ENCODE measurements at places on chromosomes 7 and 10.

GRCh38 chr10:114881901-114882300 lies 56.1 kb upstream of the TRUB1 start:
- no peak for DNase-seq

DNA sequence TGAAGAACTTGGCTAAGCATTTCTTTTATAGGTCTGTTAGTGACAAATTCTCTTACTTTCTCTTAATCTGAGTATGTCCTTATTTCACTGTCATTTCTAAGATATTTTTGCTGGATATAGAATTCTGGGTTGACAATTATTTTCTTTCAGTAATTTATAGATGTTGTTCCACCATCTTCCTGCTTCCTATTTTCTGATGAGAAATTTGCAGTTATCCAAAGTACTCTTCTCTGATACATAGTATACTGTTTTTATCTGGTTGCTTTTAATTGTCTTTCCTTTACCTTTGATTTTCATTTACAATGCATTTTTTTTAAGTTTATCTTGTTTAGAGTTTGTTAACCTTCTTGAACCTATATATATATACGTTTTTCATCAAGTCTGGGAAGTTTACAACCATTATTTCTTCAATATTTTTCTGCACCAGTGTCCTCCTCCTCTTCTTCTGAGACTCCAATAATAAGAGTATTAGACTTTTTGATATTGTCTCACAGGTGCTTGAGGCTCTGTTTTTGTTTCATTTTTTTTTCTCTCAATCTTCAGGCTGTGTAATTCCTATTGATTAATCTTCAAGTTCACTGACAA lies 101.6 kb upstream of the INSIG1 start:
- DNase-seq = no peak

DNA sequence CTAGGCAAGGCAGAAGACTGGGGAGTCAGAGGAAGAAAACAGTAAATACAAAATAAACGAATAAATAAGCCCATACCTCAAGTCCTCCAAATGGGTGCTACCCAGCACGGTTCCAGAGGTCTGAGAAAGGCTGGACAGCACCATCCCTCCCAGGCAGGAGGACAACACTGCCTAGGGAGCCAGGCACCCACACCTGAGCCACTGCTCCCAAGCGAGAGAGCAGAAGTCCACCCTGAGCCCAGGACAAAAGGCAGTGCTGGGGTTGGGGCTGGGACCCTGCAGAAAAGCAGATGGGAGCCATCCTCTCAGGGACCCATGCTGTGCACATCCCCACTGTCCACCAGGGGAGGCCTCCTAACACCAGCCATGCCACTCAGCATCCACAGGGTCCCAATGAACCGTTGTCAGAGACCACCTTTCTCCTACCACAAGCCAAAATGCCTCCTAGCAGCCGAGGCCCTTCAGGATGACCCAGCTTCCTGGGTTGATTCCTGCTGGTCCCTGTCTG lies 16.2 kb downstream of the GFRA1 start:
- DNase-seq = no peak

- peak; percentile 34 for DNase-seq
Observed at GRCh38 chr7:18357691-18358090, 137.9 kb upstream of the HDAC9 start.

- no peak for DNase-seq
Observed at GRCh38 chr10:110822712-110823311, 48.9 kb upstream of the PDCD4 start.

- peak; percentile 6 for DNase-seq
Observed at GRCh38 chr7:19181634-19182033, 36.4 kb upstream of the FERD3L start.

- no peak for DNase-seq
Observed at GRCh38 chr7:77269360-77270093, 69.9 kb upstream of the FGL2 start.

DNA sequence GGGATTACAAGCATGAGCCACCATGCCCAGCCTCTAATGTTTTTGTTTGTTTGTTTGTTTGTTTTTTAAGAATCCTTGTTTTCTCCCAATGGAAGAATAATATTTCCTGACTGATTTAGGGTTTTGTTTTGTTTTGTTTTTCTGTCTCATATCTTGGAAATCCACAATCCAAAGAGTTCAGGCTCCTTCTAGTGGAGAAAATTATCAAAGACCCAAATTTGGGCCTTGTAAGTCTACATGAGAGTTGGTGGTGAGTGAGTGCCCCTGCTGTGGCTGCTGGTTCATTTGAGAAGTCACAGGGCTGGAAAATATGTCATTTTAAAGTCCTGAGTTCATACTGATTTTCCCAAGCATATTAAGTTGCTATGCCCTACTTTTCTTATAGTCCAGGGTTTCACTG lies 33.5 kb upstream of the KLHL7 start:
- DNase-seq = peak; percentile 25

DNA sequence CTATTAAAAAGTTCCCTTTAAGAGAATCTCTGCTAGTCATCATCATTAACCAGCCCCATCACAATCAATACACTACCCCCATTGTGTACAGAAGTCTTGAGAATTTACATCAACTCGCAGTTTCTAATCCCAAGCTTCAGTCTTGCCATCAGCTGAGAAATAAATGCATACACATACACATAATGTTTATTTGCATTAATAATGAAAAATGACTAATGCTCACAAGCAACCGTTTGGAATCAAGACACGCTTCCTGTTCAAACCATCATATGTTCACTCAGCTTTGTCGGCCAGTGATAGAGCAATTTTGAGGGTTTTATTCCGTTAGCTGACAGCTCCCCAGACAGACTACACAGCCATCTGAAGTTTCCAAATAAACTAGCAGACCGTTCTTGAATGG lies 287.1 kb downstream of the SFMBT2 start:
- no peak for DNase-seq

- DNase-seq = peak; percentile 58
Observed at GRCh38 chr7:132933072-132933458, 148.8 kb downstream of the CHCHD3 start.

DNA sequence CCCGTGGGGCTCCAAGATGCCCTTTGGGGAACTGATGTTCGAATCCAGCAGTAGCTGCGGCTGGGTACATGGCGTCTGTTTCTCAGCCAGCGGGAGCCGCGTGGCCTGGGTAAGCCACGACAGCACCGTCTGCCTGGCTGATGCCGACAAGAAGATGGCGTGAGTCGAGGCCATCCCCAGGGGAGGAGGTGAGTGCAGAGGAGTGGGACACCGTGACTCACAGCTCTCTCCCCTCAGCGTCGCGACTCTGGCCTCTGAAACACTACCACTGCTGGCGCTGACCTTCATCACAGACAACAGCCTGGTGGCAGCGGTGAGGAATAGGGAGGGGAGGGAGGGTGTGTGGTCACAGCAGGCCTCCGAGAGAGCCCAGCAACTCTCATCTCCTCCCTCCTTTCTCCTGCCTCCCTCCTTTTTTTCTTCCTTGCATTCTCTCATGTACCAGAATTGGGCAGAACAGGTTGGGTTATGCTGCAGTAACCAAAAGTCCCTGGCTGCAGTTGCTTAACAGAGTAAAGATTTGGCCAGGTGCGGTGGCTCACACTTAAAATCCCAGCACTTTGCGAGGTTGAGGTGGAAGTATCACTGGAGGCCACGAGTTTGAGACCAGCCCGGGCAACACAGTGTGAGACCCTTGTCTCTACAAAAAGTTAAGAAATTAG lies 16.5 kb downstream of the ARPC1B start:
- DNase-seq = no peak

DNA sequence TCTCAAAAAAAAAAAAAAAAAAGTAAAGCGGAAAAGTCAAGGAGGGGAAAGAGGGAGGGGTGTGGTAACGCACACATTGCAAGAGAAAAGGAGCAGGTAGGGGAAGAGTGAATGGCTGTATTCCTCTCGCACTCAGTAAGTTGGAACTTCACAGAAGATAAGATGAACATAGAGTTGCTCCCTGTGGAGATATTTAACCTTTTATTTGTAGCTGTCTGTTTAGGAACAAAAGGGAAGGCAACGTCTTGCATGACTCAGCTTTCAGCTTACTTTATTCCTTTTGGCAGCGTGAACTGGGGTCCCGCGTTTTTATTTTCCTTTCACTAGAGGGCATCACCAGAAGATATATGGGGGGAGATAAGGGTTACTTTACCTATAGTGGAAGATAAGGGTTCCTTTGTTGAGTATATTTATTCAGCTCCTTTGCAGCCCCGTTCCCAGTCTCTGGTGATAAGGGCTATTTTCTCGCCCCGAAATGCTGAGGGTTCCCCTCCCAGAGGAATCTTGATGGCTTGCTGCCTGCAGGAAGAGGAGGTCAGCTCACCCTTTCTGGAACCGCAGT lies 78.5 kb downstream of the APBB1IP start:
- no peak for DNase-seq

DNA sequence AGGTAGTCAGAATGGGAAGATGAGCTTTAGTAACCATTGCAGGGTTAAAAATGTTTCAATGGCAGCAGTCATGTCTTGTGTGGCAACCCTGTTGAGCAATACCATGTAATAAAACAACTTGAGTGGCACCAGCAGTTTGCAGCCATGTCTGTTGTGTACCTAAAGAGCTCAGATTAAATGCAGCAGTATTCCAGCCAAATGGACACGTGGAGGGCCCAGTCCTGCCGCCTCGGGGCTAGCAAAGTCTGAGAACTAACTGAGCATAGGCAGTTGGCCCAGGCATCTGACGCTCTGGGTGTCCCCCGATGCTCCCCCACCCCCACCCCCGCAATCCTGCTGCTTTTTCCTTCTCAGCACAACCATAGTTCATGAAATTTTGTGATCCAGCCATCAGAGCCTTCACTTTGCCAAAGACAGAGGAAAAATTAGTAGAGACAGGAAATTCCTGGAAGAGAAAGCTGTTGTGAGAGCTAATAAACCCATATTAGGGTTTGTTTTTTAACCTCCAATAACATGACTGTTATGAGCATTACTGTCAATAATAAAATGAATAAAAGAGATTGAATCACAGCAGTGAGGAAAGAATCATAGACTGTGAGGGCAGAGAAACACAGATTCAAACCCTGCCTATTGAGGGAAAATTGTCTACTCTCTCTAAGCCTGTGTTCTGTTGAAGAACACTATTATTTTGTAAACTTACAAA lies 220.6 kb upstream of the RHOBTB1 start:
- peak; percentile 8 for DNase-seq

DNA sequence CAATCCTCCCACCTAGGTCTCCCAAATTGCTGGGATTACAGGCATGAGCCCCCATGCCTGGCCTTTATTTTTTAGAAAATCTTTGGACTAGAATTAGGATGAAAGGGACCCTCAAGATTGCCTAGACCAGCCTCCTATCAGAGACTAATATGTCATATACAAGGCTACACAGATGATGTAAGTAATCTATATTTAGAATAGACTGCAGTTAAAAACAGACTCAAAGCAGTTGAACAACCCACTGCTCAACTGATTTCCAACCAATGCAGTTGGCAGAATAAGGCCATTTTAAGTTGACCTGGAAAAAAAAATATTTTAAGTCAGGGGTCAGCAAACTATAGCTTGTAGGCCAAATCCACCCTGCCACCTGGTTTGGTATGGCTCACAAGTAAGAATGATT lies 27.7 kb downstream of the PSPH start:
- no peak for DNase-seq

- DNase-seq = peak; percentile 67
Observed at GRCh38 chr10:132667342-132668047, 118.5 kb downstream of the NKX6-2 start.

DNA sequence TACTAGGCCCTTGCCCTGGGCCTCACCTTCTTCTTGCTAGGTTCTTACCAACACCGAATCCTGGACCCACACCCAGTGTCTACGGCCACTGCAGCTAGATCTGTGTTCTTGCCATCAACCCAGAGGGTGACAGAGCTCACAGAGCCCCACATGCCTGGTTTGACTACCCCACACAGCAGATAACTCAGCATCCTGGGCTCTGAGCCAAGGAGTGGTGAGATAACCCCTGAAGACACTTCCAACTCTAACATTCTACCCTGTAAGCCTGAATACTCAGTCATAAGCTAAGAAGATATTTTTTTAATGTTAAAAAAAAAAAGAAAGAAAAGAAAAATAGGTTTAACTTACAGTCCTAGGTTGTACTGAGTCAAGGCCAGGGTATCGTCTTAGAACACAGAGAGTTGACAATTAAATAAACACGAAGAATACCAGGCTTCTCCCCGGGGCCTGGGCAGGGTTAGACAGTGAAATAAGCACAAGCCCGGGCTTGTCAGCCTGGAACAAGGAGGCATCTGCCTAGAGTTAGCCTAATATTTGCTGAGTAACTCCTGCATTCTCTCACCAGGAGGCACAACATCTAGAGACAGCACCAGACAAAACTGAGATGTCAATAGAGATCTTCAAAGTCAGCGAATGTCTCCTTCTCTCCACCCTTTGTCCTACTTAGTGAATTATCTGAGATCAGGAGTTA lies 556.5 kb upstream of the LRRN3 start:
- peak; percentile 60 for DNase-seq

GRCh38 chr10:99520040-99520846 lies 12.5 kb upstream of the NKX2-3 start:
- no peak for DNase-seq

DNA sequence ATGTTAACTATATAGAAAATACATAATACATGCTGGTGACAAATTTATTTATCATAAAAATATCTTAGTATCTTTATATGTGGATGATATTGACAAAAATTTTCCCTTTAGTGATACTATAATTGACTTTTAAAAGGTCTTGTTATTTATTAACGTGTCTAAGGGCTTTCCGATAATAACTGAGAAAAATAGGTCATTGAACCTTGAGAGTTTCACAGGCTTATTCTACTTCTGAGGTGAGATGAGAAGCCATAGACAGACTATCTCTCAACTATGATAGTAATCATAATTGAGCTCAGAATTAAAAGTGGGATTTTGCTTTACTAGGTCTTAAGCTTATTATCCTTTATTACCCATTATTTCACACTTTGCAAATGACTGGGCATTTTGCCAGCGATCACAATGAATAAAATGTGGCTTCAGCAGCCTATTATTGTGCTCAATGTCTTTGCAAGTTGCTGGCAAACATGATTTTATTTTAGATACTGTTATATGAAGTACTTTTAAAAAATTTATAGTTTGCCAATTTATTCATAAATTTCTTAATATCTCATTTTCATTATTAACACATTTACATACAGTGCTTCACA lies 574.5 kb downstream of the ZWINT start:
- no peak for DNase-seq

DNA sequence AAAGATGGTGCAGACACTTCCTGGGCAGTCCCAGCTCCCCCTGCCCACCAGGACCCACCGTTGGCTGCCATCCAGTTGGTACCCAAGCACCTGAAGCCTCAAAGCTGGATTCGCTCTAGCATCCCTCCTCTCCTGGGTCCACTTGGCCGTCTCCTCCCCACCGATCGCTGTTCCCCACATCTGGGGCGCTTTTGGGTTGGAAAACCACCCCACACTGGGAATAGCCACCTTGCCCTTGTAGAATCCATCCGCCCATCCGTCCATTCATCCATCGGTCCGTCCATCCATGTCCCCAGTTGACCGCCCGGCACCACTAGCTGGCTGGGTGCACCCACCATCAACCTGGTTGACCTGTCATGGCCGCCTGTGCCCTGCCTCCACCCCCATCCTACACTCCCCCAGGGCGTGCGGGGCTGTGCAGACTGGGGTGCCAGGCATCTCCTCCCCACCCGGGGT lies 14.5 kb upstream of the LIMK1 start:
- DNase-seq = no peak

GRCh38 chr10:61832866-61833481 lies 68.5 kb upstream of the ARID5B start:
- DNase-seq = peak; percentile 49

- DNase-seq = no peak
Observed at GRCh38 chr10:116590590-116591444, at the start of gene PNLIPRP1. Gene PNLIPRP1, plus strand, starts transcription at chr10:116590959. Its CDS starts 171 bp downstream, at chr10:116591130.
